Purkinje cell (primary cell): ENCODE measurements at places on chromosomes 4 and X. TPM values are rescaled to one million over a fixed set of nuclear protein-coding genes. Genes with fewer than 3 reads are reported as not detected.

BEX3 gene
- 2,370 and 2,399 TPM in 2 replicates for polyA plus RNA-seq

JCHAIN gene
- polyA plus RNA-seq: 0.34 TPM in 1 of 2 replicates, not detected in the other

CD38 gene
- polyA plus RNA-seq: not detected in 2 replicates

MAGEC1 gene
- not detected in 2 replicates for polyA plus RNA-seq

SLC25A43 gene
- 3.6 TPM in 1 of 2 replicates, not detected in the other for polyA plus RNA-seq

DRP2 gene
- 1.0 and 1.2 TPM in 2 replicates for polyA plus RNA-seq

RPL9 gene
- polyA plus RNA-seq: 280 and 307 TPM in 2 replicates

PDE6B gene
- 0.53 and 1.2 TPM in 2 replicates for polyA plus RNA-seq

ZDHHC15 gene
- polyA plus RNA-seq: 4.5 and 6.1 TPM in 2 replicates

MAGEA2B gene
- polyA plus RNA-seq: not detected in 2 replicates

MAGEC2 gene
- not detected in 2 replicates for polyA plus RNA-seq

CXXC4 gene
- 5.4 and 13.9 TPM in 2 replicates for polyA plus RNA-seq

ZNF718 gene
- 3.2 and 5.7 TPM in 2 replicates for polyA plus RNA-seq

COL4A6 gene
- polyA plus RNA-seq: 0.26 TPM in 1 of 2 replicates, not detected in the other

TSPAN7 gene
- polyA plus RNA-seq: 623 and 918 TPM in 2 replicates

ZNF141 gene
- polyA plus RNA-seq: 5.3 and 6.5 TPM in 2 replicates

FGF5 gene
- 0.99 and 1.8 TPM in 2 replicates for polyA plus RNA-seq

IL21 gene
- not detected in 2 replicates for polyA plus RNA-seq

SPANXB1 gene
- polyA plus RNA-seq: not detected in 2 replicates

TMPRSS11F gene
- not detected in 2 replicates for polyA plus RNA-seq

MAGEH1 gene
- 88.6 and 128 TPM in 2 replicates for polyA plus RNA-seq

ADH1C gene
- polyA plus RNA-seq: not detected in 2 replicates
